ENCODE measurements at places on chromosomes 6 and 20. TPM values are rescaled to one million over a fixed set of nuclear protein-coding genes. Genes with fewer than 3 reads are reported as not detected.

Gene UBD
- 5.3 TPM for total RNA-seq

Gene TNFRSF6B
- 0.56 TPM for total RNA-seq

Gene UBE2C
- 0.66 TPM for total RNA-seq

Gene MATN4
- not detected for total RNA-seq

Gene IP6K3
- 6.2 TPM for total RNA-seq

Gene HLA-A
- 551 TPM for total RNA-seq

Gene SLC17A1
- total RNA-seq: 14.2 TPM

Gene SLC13A3
- 6.9 TPM for total RNA-seq

Gene TSBP1
- not detected for total RNA-seq

Gene POLR1H
- total RNA-seq: 9.4 TPM

Gene NAPB
- total RNA-seq: 3.2 TPM

Gene RIPK1
- total RNA-seq: 17.0 TPM

Gene ULBP1
- 0.12 TPM for total RNA-seq

Gene FOXQ1
- 0.15 TPM for total RNA-seq
